ENCODE measurements at places on chromosomes 11 and 22. TPM values are rescaled to one million over a fixed set of nuclear protein-coding genes. Genes with fewer than 3 reads are reported as not detected.

- no peaks in the 10 kb centered on the region for H3K36me3 ChIP-seq
- peaks cover 5% of the 10 kb centered on the region for H3K27me3 ChIP-seq
- DNase-seq = peak; percentile 57
- peak overlapping the region; percentile 51 for H3K27ac ChIP-seq
- peaks cover 23% of the 10 kb centered on the region for H3K4me1 ChIP-seq
Measured at GRCh38 chr11:120525261-120526171, 14.0 kb downstream of the GRIK4 start.

DNA sequence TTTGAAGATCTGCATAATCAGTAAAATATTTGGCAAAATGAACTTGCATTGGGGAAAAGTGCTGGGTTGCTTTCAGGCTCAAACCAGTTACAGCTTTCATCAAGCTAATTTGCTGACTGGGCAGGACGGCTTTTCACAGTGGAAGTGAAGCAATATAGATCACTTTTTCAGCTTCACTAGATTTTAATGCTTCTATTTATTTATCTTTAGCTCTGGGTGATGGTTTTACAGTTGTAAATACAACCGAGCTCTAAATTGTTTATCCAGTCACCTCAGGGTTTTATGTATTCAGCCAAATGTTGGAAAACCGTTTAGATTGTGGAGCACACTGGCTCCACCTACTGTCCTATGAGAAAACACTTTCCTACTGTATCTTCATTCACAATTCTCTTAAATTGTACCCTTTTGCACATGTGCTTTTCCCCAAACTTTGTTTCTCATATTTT is 58.2 kb downstream of the ACER3 start:
- H3K4me1 ChIP-seq = peaks cover 10% of the 10 kb centered on the region
- H3K27me3 ChIP-seq = no peaks in the 10 kb centered on the region
- DNase-seq = peak; percentile 83
- no peak overlapping the region for H3K4me3 ChIP-seq

- DNase-seq = no peak
- no peak overlapping the region for H3K27ac ChIP-seq
- no peak overlapping the region for H3K4me3 ChIP-seq
- H3K36me3 ChIP-seq = no peaks in the 10 kb centered on the region
- H3K4me1 ChIP-seq = no peaks in the 10 kb centered on the region
Measured at GRCh38 chr11:110928391-110928790, 216.2 kb upstream of the ARHGAP20 start.

GRCh38 chr11:125073616-125074483 is 10.7 kb downstream of the SLC37A2 start:
- no peak overlapping the region for H3K27ac ChIP-seq
- H3K27me3 ChIP-seq = no peaks in the 10 kb centered on the region
- peaks cover 21% of the 10 kb centered on the region for H3K4me1 ChIP-seq
- DNase-seq = no peak
- no peaks in the 10 kb centered on the region for H3K36me3 ChIP-seq

The TSKU gene
- 61.9 TPM for total RNA-seq

GRCh38 chr11:74683279-74683871 is 47.9 kb downstream of the CHRDL2 start:
- H3K27me3 ChIP-seq = no peaks in the 10 kb centered on the region
- H3K36me3 ChIP-seq = no peaks in the 10 kb centered on the region
- no peak overlapping the region for H3K27ac ChIP-seq
- no peak overlapping the region for H3K4me3 ChIP-seq
- no peaks in the 10 kb centered on the region for H3K4me1 ChIP-seq

The HEPN1 gene
- not detected for total RNA-seq

The APOL5 gene
- not detected for total RNA-seq

The CCDC73 gene
- 0.03 TPM for total RNA-seq

- H3K4me1 ChIP-seq = peaks cover 43% of the 10 kb centered on the region
- H3K4me3 ChIP-seq = peak overlapping the region; percentile 89
- H3K36me3 ChIP-seq = no peaks in the 10 kb centered on the region
- H3K27ac ChIP-seq = peak overlapping the region; percentile 94
- no peak for DNase-seq
- no peaks in the 10 kb centered on the region for H3K27me3 ChIP-seq
Measured at GRCh38 chr11:102451041-102451680, 1.4 kb downstream of the TMEM123 start.

The OR52N4 gene
- total RNA-seq = not detected

The MISFA gene
- total RNA-seq = 1.8 TPM

DNA sequence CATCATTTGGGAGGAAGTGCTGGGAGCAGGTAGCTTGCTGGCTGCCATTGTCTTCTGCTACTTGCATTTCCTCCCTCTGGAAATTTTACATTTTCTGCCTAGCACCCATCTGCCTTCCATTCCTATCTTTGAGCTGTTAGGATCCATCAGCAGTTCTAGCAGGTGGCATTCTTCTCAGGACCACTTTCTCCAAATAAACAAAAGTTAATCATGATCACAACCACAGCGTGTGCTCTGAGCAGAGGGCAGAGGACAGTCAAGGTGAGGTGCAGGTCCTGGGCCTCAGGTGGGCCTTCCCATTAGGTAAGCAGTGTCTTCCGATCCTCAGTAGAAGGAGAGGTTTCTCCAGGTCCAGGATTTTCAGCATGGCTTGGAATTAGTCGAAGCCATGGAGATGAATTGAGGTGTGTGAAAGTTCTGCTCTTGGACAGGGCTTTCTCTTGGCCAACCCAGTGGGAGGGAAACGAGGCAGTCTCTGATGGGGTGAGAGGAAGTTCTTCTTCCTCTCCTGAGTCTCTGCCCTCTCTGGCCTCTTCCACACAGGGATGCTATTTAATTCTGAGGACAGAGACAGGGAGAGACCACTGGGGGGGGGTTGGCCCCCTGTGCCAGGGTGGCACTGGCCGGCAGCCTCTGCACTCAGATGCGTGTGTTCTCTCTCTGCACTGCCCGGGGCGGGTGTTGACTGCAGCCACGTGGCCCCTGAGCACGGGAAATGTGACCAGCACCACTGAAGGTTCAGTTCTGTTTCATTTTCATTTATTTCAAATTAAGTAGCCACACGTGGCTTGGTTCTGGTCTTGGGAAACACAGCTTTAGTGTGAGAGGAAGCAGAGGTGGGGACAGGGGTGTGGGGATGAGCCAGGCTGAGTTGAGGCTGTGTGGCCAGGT is 170.8 kb downstream of the TBC1D22A start:
- H3K27me3 ChIP-seq = no peaks in the 10 kb centered on the region
- H3K4me1 ChIP-seq = peaks cover 36% of the 10 kb centered on the region
- peak overlapping the region; percentile 98 for H3K27ac ChIP-seq

DNA sequence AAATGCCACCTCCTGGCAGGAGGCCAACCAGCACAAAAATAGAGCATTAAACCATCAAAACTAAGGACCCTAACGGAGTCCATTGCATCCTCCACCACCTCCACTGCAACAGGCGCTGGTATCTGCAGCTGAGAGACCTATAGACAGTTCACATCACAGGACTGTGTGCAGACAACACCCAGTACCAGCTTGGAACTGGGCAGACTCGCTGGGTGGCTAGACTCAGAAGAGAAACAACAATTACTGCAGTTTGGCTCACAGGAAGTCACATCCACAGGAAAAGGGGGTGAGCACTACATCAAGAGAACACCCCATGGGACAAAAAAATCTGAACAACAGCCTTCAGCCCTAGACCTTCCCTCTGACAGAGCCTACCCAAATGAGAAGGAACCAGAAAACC is 11.6 kb upstream of the TMEM45B start:
- no peaks in the 10 kb centered on the region for H3K27me3 ChIP-seq
- no peak for DNase-seq
- no peaks in the 10 kb centered on the region for H3K36me3 ChIP-seq
- peak overlapping the region; percentile 86 for H3K27ac ChIP-seq

GRCh38 chr22:27720860-27721259 is 80.7 kb downstream of the MN1 start:
- no peaks in the 10 kb centered on the region for H3K36me3 ChIP-seq
- no peak overlapping the region for H3K4me3 ChIP-seq
- no peak overlapping the region for H3K27ac ChIP-seq

DNA sequence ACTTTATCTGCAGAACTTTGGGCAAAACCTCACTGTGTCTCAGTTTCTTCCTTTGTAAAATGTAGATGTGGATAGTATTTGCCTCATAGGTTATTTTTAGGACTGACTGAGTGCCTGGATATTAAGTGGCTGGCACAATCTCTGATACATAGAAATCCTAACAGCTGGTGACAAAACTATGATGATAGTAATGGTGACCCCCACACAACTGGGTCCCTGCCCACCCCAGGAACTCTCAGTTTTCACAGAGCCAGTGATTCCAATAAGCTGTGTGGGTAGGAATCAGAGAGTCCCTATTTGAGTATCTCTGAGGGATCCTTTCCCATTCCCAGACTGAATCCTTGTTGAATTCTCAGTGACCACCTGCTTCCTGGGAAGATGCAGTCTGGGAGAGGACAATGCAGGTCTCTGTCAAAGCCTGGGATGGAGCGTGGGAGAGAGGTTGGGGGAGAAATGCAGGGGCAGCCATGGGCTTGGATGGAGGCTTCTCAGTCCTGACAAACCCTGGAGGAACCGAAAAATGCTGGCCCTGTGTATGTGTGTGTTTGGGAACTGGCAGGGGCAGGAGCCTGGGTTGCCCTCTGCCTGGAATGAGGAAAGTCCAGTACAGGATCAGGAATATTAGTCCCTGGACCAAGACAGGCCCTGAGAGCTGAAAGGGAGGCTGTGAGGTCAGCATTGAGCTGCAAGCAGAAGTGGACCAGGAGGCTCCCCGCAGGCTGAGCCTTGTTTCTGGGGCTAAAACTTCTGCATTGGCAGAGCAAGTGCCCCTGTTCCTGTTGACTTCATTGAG is 6.1 kb upstream of the P2RY6 start:
- peaks cover 19% of the 10 kb centered on the region for H3K27me3 ChIP-seq
- DNase-seq = no peak
- H3K4me1 ChIP-seq = peaks cover 26% of the 10 kb centered on the region
- H3K36me3 ChIP-seq = no peaks in the 10 kb centered on the region
- H3K4me3 ChIP-seq = no peak overlapping the region
- H3K27ac ChIP-seq = no peak overlapping the region

DNA sequence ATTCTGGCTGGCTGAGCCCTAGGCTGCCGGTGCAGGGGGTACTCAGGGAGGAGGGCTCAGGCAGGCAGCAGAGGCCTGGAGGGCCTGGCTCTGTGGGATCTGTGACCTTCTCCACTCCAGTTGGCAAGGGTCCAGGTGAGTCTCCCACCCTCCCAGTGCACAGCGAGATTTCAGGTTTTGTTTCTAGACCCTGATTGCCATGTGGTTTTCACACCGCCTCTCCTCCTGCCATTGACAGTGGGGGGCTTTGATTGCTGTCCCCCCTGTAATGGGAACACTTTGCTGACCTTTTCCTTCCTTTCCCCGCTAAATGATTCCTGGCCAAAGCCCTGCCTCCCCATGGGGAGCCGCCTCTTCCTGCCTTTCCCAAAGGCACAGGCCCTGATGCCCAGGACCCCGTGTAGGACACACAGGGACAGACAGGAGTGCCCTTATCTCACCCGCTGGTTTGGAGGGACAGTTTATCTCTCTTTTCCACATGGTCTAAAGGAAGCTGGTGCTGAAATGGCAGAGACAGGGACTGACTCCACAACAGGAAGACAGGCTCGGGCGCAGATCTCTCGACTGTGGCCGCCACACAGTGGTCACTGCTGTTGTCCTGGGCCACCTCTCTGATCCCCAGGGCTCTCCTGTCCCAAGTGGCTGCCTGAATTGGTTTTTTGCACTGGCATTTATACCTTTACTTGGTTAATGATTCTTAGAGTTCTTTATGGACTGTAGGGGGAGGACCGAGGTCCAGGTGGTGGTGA is 43.4 kb downstream of the BCR start:
- DNase-seq = no peak
- no peaks in the 10 kb centered on the region for H3K36me3 ChIP-seq
- no peak overlapping the region for H3K27ac ChIP-seq
- H3K27me3 ChIP-seq = no peaks in the 10 kb centered on the region
- H3K4me1 ChIP-seq = peaks cover 42% of the 10 kb centered on the region
- H3K4me3 ChIP-seq = no peak overlapping the region

The PGA5 gene
- total RNA-seq = 1.5 TPM

- no peaks in the 10 kb centered on the region for H3K36me3 ChIP-seq
- peak; percentile 59 for DNase-seq
- H3K4me3 ChIP-seq = no peak overlapping the region
- no peaks in the 10 kb centered on the region for H3K4me1 ChIP-seq
- H3K27me3 ChIP-seq = no peaks in the 10 kb centered on the region
Measured at GRCh38 chr11:70212227-70212811, 9.2 kb downstream of the FADD start.

GRCh38 chr11:124297921-124298320 is 15.8 kb downstream of the OR8D1 start:
- H3K4me1 ChIP-seq = no peaks in the 10 kb centered on the region
- H3K4me3 ChIP-seq = no peak overlapping the region
- no peaks in the 10 kb centered on the region for H3K27me3 ChIP-seq
- no peak overlapping the region for H3K27ac ChIP-seq

The ISX gene
- total RNA-seq = 29.8 TPM

The APOA1 gene
- 4,253 TPM for total RNA-seq

The PDGFD gene
- 29.6 TPM for total RNA-seq

DNA sequence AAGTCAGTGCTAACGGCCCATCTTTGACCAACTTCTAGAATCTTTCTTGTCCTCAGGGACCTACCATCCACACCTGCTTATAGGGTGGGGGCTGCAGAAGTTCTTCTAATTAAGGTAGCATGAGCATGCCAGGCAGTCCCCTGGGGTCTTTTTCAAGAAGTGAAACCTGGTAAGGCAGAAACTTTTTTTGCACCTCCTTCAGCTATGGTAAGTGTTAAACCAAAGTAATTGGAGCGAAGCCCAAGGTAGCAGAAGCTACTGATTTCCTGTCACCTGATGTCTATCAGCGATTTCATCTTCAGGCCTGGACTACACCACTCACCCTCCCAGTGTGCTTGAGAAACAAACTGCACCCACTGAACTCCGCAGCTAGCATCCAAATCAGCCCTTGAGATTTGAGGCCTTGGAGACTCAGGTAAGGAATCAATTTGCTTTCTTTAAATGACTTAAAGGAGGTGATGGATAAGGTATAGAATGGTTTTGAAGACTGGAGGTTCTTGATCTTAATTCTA is at the start of gene MS4A1:
TSS of gene MS4A1 (plus strand) at position 317 of the 512 bp plus-strand sequence. CDS start 6,528 bp downstream, outside the sequence.
- H3K27me3 ChIP-seq = no peaks in the 10 kb centered on the region
- no peak for DNase-seq
- H3K4me3 ChIP-seq = no peak within 1 kb of the TSS
- no peak within 1 kb of the TSS for H3K27ac ChIP-seq
- no peaks in the 10 kb centered on the region for H3K36me3 ChIP-seq

The FAM181B gene
- 0.64 TPM for total RNA-seq

Measured in hepatocyte (in vitro differentiated cells).